Hepatocyte (in vitro differentiated cells): ENCODE measurements at places on chromosomes 7 and 10. TPM values are rescaled to one million over a fixed set of nuclear protein-coding genes. Genes with fewer than 3 reads are reported as not detected.
A peak's percentile ranks its signal among the peaks of the same experiment; 100 is the strongest.

GRCh38 chr10:75528392-75528791 is 97.0 kb downstream of the LRMDA start:
- DNase-seq, result no peak

DNA sequence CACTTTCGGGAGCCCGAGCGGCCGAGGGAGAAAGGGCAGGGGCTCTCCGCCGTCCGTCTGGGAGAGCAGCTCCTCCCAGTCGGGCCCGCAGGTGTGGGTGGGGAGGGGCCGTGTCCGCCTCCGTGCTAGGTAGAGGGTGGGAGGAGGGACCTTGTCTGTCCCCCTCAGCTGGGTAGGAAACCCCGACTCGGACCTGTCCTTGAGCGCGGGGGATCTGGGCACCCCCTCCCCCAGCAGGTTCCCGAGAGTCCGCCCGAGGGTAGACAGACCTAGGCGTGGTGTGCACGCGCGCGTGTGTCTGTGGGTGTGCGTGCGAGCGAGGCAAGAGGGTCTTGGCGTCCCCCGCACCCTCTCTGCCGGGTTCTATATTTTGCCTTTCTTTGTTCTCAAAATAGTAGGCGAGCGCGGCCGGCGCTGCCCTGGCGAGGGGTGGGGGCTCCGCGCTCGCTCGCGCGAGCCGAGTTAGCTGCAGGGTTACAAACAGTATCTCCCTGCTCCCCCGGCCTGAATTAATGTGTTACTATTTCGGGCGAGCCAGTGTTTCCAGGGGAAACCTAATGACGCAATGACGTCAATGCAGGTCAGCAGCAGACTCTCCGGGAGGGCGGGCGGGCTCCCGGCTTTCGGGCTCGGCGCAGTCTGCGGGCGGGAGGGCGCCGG is 73.9 kb upstream of the LEP start:
- peak; percentile 76 for DNase-seq

PON3 gene
- 0.45 and 0.89 TPM in 2 replicates for polyA plus RNA-seq

- DNase-seq, result no peak
Measured at GRCh38 chr10:15426115-15426514, 55.0 kb upstream of the FAM171A1 start.

DNA sequence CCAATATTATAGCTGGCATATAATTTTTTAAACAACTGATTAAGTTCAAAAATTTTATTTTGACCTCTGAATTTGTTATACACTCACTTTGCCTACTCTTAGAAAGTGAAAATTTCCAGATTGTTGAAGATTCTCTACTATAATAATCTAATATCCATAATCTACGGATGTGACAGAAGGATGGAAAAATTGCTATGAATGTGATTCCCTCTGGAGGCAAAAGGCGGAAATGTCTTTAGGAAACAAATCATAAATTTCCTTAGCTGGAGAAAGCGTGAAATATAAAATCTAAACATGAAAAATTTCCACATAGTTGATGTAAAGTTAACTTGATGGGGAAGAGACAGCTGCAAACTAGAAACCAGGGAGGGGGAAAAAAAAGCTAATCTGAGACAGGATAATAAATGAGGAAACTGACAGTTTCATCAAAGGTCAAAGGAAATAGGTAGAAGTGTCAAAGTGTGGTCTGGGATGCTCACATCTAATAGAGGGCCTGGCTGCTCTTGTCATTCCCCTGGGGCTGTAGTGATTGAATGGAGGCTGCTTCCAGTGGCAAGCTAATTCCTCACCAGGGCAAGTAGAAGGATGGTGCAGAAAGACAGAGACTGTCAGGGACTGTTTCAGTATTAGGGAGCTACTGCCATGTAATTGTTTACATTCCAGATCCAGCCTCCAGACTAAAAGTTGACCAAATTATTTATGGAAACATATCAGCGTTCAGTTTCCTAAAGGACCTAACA is 264.5 kb downstream of the SDHAF3 start:
- DNase-seq, result no peak

DNA sequence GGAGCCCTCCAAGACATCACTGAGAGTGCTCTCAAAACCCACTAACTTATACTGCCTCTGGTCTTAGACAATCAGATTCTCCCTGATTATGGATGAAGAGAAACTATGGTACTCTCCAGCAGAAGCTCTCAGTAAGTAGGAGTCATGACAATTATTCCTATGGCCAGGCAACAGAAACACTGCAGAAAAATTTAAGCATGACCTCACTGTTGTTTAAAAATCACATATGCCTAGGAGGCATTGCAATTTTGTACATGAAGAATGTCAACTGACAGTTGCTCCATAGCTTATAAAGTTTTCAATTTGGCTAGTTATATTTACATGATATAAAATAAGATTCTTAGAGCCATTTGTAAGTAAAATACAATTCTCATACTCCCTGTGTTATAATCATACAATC is 105.9 kb upstream of the LSM8 start:
- no peak for DNase-seq

- no peak for DNase-seq
Measured at GRCh38 chr7:27431465-27431864, 188.9 kb downstream of the EVX1 start.

GPNMB gene
- 27.9 and 36.3 TPM in 2 replicates for polyA plus RNA-seq

- no peak for DNase-seq
Measured at GRCh38 chr10:96768136-96768535, 47.8 kb upstream of the PIK3AP1 start.

DNA sequence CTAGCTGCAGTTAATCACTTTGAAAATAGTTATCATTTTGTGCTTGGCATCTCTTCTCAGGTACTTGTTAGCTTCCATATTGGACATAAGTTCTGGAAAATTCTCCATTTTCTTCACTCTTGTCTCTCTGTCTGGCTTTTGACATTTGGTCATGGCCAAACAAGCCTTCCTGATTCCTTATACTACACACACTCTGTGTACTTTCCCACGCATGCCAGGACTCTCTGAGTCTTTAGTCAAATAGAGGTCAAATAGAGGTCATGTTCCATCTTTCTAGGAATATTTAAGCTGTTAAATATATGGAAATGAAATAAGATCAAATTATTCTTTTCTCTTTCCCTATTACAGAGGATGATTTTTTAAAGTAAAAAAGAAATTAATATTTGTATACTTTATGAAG is 235.5 kb upstream of the PLXDC2 start:
- DNase-seq, result no peak

DNA sequence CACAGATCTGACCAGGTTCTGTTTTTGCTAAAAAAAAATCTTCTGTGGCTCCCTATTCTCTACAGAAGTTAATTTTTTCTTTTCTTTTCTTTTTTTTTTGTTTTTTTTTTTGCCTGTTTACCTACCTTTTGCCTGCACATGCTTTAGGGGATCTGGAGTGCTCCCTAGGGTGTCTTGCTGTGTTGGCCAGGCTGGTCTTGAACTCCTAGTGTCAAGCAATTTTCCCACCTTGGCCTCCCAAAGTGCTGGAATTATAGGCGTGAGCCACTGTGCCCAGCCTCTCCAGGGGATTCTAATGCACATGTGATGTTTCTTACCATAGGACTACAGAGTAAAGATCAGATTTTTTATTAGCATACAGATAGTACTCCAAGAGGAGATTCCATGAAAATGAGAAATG is 10.6 kb downstream of the CCSER2 start:
- no peak for DNase-seq

- peak; percentile 22 for DNase-seq
Measured at GRCh38 chr7:7051206-7051877, 131.0 kb upstream of the C1GALT1 start.

DNA sequence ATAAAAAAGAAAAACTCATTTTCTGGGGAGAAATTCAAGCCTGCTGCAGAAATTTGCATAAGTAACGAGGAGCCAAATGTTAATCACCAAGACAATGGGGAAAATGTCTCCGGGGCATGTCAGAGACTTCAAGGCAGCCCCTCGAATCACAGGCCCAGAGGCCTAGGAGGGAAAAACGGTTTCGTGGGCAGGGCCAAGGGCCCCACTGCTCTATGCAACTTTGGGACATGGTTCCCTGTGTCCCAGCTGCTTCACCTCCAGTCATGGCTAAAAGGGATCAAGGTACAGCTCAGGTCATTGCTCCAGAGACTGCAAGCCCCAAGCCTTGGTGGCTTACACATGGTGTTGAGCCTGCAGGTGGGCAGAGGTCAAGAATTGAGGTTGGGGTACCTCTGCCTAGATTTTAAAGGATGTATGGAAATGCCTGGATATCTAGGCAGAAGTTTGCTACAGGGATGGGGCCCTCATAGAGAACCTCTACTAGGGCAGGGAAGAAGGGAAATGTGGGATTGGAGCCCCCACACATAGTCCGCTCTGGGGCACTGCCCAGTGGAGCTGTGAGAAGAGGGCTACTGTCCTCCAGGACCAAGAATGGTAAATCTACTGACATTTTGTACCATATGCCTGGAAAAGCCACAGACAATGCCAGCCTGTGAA is 8.4 kb downstream of the MACC1 start:
- DNase-seq, result no peak

GRCh38 chr10:82378146-82378545 is 503.2 kb downstream of the NRG3 start:
- peak; percentile 81 for DNase-seq

GRCh38 chr7:30805931-30806330 is 34.7 kb downstream of the MINDY4 start:
- no peak for DNase-seq

- DNase-seq, result no peak
Measured at GRCh38 chr7:108165723-108166122, 35.6 kb upstream of the LAMB4 start.

GRCh38 chr10:131477457-131478121 is 166.1 kb upstream of the TCERG1L start:
- DNase-seq, result peak; percentile 54
